Stimulated activated CD8-positive, alpha-beta memory T cell treated with anti-CD3 and anti-CD28 coated beads, Interleukin-4, amount 100 ng/mL, for 48 hours (primary cell): ENCODE measurements at places on chromosomes 7 and 10.

- DNase-seq: no peak
Observed at GRCh38 chr7:151978616-151979015, 22.4 kb downstream of the GALNTL5 start.

GRCh38 chr7:1858435-1859265, 188.6 kb downstream of the ELFN1 start:
- no peak for DNase-seq

GRCh38 chr7:157793973-157794745, 457.4 kb downstream of the DNAJB6 start:
- no peak for DNase-seq

DNA sequence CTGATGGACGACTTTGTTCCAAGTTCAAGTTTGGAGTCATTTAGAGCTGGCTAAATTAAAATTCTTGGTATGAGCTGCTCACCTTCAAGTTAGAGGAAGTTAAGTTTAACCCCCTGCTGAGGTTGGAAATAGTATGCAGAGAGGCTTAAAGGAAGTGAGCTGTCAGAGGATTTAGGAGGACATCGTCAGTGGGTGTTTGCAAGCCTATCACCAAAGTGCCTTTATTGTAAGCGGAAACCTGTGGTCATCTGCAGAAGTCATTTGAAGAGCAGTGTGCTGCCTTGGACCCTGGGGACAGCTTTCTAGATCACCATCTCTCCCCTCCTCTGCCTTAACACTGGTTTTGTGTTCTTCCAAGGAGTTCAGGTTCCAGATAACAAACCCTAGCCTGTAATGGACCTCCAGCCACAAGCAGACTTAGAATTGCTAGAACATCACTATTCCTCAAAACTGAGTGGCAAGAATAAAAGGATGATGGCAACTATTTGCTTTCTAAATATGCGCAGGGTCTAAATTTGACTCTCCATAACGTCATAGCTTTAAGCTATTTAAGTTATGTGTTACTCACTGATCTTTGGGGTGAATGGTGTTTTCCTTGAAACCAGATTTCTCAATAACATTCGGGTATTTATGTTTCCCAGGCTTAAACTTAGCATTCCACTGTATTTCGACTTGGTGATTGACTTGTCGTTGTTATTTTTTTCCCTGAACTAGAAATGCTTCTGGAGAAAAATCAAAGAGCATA, 93.4 kb downstream of the SLC39A12 start:
- DNase-seq: no peak

DNA sequence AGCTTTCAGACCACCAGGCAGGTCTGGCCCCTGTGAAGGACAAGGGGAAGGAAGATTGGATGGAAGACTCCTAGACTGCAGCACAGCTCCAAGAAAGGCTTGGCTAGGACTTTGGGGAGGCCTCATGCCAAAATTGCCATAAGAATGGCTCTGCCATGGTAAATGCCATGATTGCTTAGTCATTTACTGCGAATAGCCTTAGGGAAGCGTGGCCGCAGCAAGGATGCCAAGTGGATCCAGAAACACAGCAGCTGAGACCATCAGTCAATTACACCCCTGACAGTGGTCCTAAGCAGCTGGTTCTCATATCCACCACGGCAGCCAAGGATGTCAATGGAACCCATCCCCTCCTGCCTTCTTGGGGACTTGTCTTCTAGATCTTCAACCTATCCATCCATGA, 88.2 kb upstream of the AUTS2 start:
- no peak for DNase-seq

DNA sequence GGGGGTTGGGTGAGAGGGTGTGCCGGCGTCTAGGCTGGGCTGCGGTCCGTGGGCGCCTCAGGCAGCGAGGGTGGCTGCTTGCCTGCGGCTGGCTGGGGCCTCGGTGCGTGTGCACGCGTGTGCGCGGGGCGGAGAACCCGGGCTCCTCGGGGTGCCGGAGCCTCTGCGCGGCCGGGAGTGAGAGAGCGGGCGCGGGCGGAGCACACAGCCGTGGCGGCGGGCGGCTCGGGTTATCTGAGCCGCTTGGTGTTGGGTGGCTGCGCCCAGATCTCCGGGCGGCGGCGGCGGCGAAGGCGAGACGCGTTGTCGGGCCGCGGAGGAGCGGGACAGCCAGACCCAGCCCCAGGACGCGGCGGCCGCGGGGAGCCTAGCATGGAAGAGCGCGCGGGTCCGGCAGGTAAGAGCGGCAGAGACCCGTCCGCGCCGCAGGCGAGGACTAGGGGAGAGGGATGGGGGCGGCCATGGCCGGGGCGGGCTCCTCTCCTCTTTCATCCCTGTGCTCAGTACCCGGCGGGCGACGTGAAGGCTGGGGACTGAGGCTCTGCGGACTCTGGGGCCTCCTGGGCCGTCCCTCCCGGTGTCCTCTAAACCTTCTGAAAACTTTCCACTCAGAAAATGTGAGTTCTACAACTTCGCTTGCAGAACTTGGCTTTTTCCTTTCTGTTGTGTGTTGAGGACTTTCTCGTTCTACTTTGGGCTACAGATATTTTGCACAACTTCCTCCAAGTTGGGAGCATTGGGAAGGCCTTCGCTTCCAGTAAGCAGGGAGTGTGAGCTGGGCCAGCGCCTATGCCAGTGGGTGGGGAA, 9.8 kb upstream of the PAX2 start:
- DNase-seq: no peak

- no peak for DNase-seq
Observed at GRCh38 chr10:126204320-126204719, 184.0 kb downstream of the ADAM12 start.

- DNase-seq: no peak
Observed at GRCh38 chr10:109475711-109476421, 447.4 kb downstream of the XPNPEP1 start.

- DNase-seq: no peak
Observed at GRCh38 chr7:17559388-17559787, 260.9 kb downstream of the AHR start.

DNA sequence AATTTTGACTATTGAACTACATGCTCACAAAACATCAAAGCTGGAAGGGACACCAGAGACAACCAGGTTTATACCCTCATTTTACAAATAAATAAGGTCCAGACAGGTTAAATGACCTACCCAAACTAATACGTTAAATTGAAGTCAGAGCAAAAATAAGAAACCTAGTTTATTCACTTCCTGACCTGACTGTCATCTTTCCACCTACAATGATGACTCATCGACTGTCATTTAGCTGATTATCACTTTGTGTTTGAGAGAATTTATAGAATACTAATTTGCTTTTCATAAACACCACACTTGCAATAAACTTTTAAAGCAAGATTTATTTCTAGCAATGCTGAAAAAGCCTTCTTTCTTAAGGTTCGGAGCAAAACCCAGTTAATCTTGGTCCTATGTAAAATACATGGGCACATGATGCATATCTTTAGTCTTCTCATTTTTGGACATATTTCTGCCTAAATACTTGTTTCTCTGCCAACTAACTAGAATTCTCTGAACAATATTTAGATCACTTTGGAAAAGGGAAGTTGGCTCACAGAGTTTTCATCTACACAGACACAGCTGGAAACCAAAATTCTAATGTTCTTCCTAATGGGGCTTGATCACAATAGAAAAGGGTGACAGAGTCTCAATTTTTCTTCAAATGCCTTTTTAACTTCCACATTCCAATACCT, 16.7 kb upstream of the LRRN3 start:
- no peak for DNase-seq
